ENCODE measurements at places on chromosomes 2 and 18. TPM values are rescaled to one million over a fixed set of nuclear protein-coding genes. Genes with fewer than 3 reads are reported as not detected.

- no peak for DNase-seq
Measured at GRCh38 chr18:31401156-31402025, 24.8 kb downstream of the DSG4 start.

FNDC4 gene
- total RNA-seq: 6.8 TPM

- peak; percentile 13 for DNase-seq
Measured at GRCh38 chr18:79859314-79859713, 61.6 kb downstream of the KCNG2 start.

TDRD15 gene
- total RNA-seq: not detected

All from lower leg skin (tissue), 4 donors.